ENCODE measurements at places on chromosomes 16 and 17.

GRCh38 chr17:1919201-1919600, 89.4 kb downstream of the RPA1 start:
- no peak for DNase-seq

DNA sequence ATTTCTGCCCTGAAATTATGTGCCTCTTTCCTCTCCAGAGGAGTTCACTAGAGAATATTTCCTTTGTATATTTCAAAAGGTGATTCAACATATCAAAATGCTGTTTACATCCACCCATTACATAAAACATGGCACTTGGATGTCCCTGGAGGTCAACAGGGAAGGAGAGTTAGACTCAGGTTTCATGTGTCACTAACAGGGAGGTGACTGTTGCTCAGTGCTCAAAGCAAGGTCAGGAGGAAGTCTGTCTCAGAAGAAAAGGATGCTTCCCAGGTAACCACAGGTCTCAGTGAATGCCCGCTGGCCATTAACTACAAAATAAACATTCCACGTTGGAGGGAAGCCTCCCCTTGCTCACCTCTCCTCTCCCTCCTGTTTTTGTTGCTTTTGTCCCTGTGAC, 198.6 kb downstream of the AXIN2 start:
- DNase-seq, result no peak

- no peak for DNase-seq
These were observed 23.1 kb downstream of the LITAFD start for GRCh38 chr16:8905168-8905762.

DNA sequence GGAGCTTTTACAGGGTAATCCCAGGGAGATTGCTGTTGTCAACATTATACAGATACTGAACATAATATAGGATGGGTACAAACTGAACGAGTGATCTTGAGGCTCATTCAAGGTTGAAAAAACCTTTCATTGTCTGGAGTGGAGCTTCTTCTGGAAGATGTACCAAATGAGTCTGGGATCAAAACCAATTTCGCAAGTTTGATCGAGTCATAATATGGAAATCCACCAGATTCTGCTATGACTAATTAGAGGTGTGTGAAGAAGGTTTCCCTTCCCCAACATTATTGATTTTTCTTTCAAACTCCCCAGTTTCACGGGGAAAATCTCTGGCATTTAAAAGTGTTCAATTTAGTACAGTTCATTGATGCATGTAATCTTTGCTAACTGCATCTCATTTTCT, 324.1 kb downstream of the ZFHX3 start:
- DNase-seq, result no peak

DNA sequence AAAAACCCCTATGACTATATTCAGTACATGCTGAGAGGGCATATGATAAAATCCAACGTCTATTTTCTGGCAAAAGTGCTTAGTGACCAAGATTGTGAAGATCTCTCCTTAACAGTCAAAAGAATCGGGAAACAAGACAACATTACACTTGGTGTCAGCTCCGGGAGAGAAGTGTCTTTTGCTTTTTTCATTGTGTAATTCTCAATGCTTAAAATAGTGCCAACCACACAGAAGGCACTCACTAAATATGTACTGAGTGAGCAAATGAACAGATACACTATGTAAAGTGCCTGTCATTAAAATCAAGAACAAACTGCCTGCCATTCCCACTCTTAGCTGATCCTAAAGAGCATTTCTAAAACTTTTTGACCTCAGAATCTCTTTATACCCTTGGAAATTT, 34.1 kb downstream of the VPS53 start:
- DNase-seq, result no peak

DNA sequence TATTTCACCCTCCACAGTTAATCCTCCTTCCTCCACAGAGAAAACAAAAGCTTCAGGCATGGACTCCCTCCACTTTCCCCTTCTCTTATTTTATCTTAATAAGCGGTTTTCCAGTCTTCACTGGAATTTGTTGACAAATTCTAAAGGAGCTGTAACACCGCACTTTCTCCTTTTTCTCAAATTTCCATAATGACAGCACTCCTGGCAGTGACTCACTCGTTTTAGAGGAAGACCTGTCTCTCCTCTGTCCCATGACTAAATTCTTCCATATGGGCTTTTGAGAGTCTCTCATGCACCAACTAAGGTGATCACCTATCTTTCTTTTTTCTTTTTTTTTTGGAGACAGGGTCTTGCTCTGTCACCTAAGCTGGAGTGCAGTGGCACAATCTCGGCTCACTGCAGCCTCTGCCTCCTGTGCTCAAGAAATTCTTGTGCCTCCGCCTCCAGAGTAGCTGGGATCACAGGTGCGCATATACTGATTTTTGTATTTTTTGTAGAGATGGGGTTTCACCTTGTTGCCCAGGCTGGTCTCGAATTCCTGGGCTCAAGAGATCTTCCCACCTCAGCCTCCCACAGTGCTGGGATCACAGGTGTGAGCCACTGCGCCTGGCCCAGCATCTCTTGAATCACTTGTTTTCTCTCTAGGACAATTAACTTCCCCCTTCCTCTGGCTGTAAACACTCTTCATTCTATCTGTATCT, 7.7 kb downstream of the ITGAM start:
- no peak for DNase-seq

DNA sequence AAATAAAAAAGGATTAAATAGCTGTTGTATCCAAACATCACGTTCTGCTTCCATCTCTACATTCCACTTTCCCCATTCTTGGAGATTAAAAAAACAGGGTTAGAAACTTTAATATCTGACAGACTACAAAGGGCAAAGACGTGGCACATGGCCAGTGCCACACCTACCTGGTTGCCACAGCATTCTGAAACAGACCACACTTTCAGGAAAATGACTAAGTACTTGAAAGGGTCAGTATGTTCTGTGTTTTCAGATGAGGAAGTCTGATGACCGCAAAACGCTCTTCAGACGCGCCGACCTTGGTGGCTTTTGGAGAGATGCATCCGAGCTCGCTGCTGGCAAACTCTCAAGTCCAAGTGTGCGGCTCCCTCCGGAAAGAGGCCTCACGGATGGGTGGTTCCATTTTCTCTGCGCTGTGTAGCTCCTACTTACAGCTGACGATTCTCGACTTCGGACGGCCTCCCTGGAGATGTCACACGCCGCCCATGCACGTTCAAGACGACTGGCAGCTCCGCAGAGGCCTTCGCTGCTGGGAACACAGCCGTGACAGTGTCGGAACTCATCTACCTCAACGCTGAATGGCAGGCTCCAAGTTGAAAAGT, 15.5 kb downstream of the MAP1LC3B start:
- no peak for DNase-seq

GRCh38 chr16:48507886-48508285, 102.1 kb downstream of the N4BP1 start:
- no peak for DNase-seq

- no peak for DNase-seq
These were observed 17.8 kb downstream of the GJD3 start for GRCh38 chr17:40346765-40347158.

- DNase-seq, result no peak
These were observed 294.5 kb downstream of the SNX29 start for GRCh38 chr16:12271006-12271405.

DNA sequence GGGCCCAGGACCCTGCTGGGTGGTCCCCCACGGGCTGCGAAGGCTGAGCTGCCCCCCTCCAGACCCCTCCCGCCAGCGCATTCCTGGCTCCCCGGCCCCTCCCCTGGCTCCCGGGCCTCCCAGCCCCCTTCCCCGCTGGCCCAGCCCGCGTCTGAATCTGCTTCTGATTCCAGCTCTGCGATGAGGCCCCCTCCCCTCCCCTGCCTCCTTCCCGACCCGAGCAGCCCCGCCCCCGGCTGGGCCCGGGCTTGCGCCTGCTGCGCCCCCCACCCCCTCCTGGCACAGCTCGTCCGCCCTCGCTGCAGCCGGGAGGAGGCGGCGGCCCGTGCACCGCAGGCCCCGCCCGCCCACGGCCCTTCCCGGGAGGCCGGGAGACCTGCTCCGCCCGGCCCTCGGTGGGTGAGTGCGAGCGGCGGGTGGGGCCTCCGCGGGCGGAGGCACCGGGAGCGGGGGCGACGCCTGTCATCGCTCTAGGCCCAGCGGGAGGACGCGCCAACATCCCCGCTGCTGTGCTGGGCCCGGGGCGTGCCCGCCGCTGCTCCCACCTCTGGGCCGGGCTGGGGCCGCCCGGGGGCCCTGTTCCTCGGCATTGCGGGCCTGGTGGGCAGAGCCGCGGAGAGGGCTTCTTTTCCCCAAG, at the start of gene NTN3:
NTN3 (plus strand) TSS at position 282 of the 637 bp plus-strand sequence. CDS start 405 bp downstream, outside the sequence.
- no peak for DNase-seq

DNA sequence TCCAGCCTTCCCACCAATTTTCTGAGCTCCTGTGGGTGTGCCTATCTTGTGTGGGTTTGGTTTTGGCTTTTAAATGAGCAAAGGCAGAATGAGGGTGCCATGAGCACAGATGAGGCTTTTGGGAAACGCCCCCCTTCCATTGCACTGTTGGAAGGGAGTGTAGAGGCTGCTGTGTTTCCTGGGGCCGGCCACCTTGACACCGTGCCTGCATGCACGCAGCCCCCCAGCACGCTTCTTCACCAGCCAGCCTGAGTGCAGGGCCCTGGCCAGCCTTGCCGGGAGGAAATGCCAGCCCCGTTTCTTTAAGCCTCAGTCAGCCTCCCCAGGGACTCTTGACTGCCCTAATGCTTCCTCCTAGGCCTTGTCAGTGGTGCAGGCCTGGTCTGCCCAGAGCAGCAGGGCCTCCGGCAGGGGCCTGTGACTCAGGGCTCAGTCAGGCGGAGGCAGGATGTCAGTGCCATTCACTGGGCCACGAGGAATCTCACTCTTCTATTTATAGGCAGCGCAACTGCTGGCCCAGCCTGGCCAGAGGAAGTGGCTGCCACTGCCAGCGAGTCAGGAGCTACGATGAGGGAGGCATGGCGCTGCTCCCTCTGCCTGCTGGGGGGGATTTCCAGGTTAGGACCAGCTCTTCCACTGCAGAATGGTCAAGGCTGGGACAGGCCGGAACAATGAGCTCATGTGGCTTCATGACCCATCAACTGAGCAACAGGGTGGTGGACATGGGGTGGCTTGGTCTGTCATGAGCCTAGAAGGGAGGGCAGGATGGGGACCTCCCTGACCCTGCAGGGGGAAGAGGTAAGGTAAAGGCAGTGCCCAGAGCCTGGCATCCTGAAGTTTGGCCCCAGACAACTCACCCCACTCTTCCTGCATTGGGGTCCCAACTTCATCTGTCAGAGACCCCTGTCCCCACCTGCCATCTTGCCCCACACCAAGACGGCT, 205.2 kb downstream of the RAB11FIP4 start:
- no peak for DNase-seq

DNA sequence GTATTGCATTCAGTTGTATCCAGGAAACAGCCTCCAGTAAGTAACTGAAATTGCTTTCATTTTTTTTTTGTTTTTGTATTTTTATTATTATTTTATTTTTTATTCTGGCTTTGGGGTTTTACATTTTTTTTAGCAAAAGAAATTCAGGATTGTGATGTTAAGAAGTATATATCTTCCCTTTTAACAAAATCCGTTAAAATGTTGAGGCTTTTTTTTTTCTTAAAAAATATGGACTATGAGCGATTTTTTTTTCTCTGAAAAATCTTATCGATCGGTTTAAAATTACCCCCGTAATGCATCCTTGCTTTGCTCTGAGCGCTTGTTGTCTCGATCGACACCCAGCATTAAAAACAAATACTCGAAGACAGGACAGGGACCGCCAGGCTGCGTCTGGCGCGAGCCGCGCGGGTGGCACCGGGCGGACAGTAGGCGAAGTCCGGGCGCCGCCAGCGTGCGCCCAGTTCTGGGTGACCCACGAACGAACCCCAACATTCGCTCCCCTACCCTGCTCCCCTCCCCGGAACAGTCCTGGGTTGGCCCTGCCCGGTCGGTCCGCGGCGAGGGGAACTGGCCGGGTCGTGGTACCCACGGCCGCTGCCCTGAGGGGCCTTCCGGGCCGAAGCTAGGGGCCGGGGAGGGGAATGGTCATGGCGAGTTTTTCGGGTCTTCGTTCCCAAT, 482 bp downstream of the BAHCC1 start:
- no peak for DNase-seq

Measured in activated gamma-delta T cell treated with anti-CD3 and anti-CD28 coated beads, Interleukin-2, amount 50 U/mL, for 16 hours (primary cell).